Ascending aorta (tissue), 2 donors: ENCODE measurements at places on chromosomes 7 and 10.

- no peak for DNase-seq
- no peaks in the 10 kb centered on the region for H3K36me3 ChIP-seq
- H3K27me3 ChIP-seq: no peaks in the 10 kb centered on the region
- H3K4me3 ChIP-seq: no peak overlapping the region
Observed at GRCh38 chr7:2817456-2817855, 26.7 kb downstream of the GNA12 start.

DNA sequence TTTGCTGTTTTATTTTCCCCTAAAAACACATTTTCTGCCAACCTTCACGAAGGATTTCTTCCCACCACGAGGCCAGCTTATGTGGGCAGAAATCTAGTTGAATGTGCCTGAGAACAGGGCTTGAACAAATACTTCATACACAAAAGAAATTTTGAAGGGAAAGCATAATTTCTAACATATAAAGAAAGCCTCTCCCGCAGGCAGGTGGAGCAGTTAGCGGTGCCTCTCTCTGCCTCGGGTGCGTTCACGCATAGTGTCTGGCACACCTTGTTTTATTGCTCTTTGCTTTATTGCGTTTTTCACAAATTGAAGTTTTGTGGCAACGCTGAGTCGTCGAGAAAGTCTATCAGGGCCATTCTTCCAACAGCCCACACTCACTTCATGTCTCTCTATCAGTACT is 7.0 kb upstream of the CSGALNACT2 start:
- H3K4me3 ChIP-seq: no peak overlapping the region
- no peaks in the 10 kb centered on the region for H3K27me3 ChIP-seq
- H3K4me1 ChIP-seq: no peaks in the 10 kb centered on the region

DNA sequence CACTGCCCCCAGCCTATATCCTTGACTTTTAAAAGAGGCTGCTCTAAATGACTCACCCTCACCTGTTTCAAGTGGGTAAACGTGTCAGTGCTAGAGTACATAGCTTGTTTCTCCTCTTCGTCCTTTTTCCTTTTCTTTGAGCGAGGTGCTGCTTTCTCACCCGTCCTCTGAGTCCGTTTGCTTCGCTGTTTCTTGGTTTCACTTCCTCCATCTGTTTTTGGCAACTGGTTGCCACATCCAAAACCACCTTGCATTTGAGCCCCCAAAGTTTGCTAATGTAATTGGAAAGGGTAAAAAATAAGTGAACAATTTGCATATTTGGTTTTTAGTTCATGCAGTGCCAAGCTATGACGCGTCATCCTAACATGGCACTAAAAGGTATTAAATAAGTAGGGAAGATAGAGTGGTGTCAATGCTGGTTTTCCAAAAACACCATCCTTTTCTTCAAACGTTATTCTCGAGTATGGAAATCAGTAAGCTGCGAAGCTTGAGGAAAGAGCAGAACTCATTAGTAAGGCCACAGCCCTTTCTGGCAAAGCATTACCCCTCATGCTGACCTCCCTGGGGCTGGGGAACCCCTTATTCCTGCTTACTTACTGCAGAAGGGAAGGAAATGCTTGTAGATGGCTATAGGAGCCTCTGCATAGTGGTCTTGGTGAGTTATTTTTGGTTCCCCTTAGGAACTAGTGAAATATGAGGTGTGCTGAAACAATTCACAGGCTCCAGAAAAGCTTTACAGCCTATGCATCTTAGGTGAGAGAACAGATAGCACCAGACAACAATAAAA is 133.5 kb downstream of the GALNT11 start:
- H3K36me3 ChIP-seq: peaks cover 78% of the 10 kb centered on the region
- H3K27ac ChIP-seq: no peak overlapping the region
- DNase-seq: no peak

DNA sequence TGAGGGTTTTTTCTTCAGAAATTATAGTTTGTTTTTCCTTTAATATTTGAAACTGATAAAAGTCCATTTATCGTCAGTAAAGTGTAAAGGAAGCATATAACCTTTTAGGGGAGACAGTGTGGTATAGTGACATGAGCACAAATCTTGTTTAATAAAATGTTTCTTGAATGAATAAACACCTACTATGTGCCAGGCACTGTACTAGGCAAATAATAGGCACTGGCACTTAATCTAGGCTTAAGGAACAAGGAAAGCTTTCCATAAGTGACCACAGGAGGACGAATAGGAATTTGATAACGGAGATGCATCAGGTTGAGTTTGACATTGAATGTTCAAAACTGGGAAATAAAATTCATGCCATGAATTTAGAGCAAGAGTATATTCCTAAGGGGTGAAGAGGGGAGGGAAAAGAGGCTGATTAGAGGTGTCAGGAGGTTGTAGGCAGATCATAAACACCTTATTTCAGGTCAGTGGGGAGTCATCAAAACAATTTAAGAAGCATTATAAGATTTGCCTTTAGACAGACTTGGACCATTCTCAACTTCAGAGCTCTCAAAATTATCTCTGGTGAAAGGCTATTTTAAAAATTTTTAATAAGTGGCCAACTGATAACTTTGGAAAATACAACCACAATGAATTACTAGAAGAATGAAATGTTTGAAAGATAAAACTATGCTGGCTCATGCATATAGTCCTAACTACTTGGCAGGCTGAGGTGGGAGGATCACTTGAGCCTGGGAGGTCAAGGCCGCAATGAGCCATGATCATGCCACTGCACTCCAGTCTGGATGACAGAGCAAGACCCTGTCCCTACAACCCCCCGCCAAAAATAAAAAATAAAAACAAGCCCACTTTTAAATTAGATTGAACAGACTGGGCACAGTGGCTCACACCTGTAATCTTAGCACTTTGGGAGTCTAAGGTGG is 22.4 kb downstream of the RALA start:
- no peaks in the 10 kb centered on the region for H3K4me1 ChIP-seq
- H3K27ac ChIP-seq: no peak overlapping the region
- no peak overlapping the region for H3K4me3 ChIP-seq

- H3K4me1 ChIP-seq: no peaks in the 10 kb centered on the region
- H3K27ac ChIP-seq: no peak overlapping the region
- peak overlapping the region; percentile 50 for H3K4me3 ChIP-seq
Observed at GRCh38 chr7:150631084-150631826, 930 bp downstream of the GIMAP6 start.
